ENCODE measurements at places on chromosomes 2 and 18.

DNA sequence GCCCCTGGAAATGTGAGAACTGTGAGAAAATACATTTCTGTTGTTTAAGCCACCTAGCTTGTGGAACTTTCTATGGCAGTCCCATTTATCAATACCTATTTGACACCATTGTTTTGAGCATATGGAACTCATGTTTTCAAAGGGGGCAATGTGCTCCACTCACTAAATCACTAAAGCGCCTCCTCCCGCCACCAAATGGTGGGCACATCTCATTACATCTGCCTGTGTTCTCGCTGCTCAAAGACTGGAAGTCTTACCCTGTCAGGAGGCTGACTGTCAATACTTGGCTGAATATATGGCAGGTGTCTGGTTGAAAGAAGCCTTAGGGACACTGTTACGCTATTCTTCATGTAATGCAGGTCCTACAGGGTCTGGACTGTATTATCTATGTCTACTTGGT is 767.7 kb downstream of the TSN start:
- no peak for DNase-seq

- no peak for DNase-seq
Observed at GRCh38 chr2:180891360-180891759, 89.0 kb upstream of the UBE2E3 start.

GRCh38 chr18:13477147-13477683 is 249.1 kb downstream of the FAM210A start:
- DNase-seq: no peak

- no peak for DNase-seq
Observed at GRCh38 chr2:226773291-226773690, 26.3 kb downstream of the IRS1 start.

DNA sequence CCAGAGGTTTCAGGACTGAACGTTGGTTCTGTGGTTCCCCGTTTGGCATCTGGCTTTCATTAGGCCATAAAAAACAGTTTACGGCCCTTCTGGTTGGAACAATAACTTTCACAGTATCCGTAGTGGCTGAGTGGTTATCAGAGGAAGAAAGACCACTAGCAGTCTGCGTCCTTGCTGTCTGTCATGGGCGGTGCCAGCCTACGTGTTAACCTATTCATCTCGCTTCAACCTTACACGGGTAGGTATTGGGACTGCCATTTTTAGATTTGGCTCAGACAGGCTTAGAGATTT is 42.6 kb upstream of the ROCK2 start:
- no peak for DNase-seq

GRCh38 chr2:105102963-105103421 is 65.1 kb downstream of the MRPS9 start:
- DNase-seq: no peak

DNA sequence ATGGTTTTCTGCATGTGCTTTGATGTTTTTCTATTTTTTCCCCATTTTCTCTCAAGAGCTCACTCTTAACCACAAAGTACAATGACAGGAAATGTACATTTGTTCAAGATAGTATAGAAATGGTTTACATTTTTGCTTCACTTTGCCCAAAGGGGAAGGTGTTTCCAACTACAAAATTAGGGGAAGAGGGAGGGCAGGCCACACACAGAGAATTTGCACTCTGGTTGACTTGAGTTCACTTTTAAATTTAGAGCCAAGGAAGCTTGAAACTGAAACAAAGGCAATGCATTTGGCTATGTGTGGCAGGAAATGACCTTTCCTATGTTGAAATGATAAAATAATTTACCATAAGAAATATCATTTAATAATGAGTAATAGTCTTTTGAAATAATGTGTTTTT is 19.1 kb upstream of the VIT start:
- no peak for DNase-seq

DNA sequence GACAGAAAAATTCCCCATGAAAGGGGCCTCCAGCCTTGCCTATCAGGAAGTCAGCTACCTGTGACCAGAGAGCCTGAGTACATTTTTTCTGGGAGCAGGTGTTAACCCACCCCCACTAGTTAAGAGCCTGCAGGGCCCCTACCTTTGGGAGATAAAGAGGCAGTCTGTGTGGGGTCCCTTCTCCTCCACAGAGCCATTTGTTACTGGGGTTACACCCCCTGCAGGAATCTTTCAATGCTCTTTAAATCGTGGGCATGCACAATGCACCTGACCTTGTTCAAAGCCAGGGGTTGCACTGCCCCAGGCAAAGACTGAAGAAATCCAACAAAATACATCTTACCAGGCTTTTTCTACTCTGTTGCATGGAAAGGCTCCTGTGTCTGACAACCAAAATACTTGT is 15.7 kb upstream of the LYPD6 start:
- no peak for DNase-seq

- no peak for DNase-seq
Observed at GRCh38 chr2:11498543-11499034, 32.6 kb upstream of the E2F6 start.

DNA sequence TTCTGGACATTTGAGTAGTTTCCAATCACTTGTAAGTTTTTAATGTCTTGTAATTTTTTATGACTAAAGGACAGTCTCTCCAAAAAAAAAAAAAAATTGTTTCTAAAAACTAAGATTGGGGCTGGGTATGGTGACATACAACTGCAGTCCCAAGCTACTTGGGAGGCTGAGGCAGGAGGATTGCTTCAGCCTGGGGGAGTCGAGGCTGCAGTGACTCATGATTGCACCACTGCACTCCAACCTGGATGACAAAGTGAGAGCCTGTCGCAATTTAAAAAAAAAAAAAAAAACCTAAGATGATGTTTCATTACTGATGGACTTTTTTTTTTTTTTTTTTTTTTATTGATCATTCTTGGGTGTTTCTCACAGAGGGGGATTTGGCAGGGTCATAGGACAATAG is 34.4 kb upstream of the PKDCC start:
- DNase-seq: no peak

DNA sequence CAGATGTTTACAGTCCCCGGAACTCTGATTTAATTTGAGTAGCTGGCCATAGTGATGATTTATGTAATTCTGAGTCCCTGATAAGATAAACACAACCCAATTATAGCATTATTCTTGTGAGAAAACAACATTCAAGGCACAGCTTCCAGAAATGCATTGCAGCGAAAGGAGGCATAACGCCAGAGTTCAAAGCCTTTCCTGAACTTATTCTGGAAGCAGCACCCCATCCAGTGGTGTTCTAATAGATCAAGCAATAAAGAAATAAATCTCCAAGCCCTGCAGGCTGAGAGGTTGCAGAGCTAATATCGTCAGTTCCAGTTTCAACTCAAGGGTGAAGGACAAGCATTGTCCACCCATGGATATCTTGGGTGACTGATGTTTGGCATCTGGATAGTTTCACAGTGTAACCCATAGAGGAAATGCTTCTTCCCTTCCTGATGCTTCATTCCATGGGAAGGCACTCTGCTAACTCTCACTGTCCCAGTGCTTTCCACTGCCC is 18.8 kb downstream of the CDH2 start:
- DNase-seq: no peak

GRCh38 chr2:202221873-202222272 is 16.5 kb downstream of the SUMO1 start:
- DNase-seq: no peak

DNA sequence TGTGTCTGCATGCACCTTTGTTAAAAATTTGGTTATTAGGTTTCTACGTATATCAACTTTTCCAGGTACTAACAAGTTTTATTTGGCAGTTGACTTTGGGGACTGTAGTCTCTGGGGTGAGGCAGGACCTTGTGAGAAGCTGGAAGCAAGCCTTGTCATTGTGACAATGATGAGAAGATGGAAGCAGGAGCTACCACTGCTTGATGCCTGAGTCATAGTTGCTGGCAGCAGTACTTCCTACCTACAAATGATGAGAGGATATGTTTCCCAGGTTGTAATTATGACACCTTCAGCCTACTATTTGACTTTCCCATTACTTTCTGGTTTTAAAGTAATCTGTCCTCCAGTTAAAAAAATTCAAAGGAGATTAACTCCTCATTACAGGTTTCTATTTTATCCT is 516.3 kb downstream of the NRXN1 start:
- no peak for DNase-seq

DNA sequence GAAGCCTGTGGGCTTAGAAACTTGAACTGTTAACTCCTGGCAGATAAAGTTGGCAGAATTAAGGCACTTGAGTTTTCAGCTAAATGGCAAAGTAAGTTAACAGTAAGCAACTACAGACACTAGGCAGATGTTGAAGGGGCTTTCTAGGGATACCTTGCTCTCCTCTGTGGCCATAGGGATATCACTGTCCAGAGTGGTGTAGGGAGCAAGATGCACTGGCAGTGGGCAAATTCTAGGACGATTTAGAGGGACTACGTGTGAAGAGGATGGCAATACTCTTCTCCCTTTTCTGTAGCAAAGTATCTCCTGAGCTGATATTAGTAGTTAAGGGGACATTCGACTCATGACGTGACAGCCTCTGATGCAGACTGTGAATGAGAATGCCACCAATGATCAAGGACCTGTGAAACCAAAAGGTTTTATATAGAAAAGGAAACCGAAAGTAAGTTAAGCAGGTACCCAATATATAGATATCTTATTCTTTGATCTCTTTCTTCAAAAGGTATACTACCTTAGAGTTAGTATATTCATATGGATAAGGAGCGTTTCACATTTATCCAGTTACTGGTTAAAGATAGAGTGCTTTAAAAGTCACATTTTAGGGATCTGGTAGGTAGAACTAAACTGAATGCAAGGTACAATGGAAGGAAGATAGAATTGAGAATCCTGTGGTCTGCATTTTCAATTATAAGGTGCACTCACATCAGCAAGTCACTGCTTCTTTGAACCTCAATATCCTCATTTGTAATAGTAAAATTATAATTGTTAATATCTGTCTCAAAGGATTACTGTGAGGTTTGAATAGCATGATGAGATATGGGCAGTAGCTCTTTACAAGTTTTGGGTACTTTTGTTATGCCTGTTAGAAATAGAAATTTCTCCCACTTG is 106.4 kb downstream of the KCNH7 start:
- DNase-seq: no peak

- DNase-seq: no peak
Observed at GRCh38 chr2:172098650-172099471, 3.8 kb downstream of the DLX2 start.

DNA sequence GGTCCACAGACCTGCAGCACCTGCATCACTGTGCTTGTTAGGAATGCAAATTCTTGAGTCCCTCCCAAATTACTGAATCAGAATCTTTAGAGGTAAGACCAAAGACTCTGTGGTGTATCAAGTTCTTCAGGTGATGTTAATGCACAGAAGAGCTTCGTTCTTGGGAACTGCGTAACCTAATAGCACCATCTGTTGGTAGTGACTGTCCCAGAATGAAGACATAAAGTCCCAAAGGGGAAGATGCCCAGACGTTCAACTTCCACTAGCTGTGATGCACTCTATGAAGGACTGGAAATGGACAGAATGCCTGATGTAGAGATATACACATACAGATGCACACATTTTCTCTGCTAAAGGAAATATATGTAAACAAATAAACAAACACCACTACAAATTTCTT is 576.0 kb downstream of the LRP1B start:
- DNase-seq: peak; percentile 6

DNA sequence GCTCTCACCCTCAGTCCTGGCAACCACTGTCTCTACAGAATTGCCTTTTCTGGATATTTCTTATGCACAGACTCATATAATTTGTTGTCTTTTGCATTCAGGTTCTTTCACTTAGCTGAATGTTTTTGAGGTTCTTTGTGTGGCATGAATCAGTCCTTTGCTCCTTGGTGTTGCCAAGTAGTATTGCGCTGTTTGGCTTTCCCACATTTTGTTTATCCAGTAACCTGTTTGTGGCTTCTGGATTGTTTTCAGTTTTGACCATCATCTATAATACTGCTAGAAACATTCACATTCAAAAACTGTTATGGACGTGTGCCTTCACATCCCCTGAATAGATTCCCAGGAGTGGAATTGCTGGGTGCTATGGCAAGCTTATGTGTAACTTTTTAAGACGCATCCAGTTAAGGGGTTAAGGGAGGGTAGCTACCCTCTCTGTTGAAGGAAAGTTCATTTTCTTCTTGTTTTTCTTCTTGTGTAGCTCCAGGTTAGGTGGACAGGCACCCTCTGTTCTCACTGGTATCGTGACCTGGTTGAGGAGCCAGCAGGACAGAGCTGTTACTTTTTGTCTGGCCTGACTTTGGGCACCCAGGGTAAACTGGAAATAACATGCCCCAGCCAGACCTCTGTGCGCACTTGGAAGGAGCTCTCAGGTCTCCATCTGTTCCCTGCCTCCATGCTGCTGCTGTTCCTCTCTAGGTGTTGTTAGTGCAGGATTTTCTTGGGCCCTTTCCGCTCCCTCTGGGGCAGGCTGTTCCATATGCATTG is 29.6 kb downstream of the ARHGAP25 start:
- no peak for DNase-seq

DNA sequence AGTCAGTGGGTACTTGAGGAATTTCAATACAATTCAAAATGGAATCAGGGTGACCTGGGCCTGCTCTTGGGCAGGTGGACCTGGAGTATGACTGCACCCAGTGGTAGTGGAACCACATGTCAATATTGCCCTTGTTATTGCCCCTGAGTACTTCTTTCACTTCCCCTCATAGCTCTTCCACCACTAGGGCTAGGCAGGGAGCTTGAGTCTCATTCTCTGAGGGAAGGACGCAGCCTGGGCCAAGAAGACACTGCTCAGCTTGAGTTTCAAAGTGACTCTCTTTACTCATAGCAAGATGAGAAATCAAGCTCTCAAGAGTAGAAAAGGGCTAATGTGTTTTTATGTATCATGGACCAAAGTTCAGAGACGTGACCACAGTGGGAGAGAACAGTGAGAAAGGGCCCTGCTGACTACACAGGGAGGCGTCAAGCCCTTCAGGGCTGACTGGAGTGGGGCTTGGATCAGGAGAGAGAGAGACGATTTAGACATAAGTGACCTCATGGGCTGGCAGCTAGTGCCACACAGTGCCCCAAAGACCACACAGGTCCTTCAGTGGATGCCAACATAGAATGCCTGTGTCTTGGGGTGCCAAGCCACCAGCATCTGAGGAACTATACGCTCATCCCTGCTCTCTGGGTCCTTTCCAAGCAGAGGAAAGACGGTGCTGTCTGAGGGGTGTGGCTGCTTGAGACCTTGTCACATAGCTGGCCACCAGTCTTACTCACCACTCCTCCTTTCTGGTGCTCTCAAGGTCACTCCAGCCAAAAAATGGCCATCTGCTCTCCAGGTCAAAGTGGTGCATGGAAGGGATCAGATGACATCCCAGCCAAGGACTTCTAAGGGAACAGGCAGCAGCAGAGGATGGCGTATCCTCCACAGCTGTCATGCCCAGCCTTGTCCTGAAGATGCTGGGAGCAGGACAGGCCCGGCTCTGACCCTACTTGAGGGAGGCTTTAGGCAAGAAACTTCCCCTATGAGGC is 13.0 kb downstream of the PTMA start:
- no peak for DNase-seq

GRCh38 chr2:198517976-198518375 is 713.6 kb downstream of the PLCL1 start:
- DNase-seq: no peak

- DNase-seq: no peak
Observed at GRCh38 chr2:158882297-158882696, 86.1 kb upstream of the TANC1 start.

- no peak for DNase-seq
Observed at GRCh38 chr2:192070099-192070498, 124.6 kb downstream of the TMEFF2 start.
